ENCODE measurements at places on chromosomes 4 and X.

DNA sequence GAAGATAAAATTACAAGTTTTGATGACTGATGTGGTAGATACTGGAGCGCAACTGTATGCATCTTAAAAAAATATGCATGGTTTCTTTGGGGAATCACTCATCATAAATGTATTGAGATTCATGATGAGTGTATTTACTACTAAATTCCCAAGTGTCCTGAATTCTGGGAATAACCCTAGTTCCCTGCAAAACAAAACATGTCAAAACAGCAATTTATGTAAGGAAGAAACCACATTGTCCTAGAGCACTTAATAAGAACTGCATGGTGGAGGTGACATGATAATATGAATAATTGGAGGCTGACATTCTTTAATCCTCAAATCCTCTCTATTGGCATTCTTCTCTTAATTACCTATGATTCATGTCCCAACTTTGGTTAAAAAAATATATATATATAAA, 1804.7 kb downstream of the STIM2 start:
- DNase-seq = no peak

- DNase-seq = no peak
These were observed 1.6 kb downstream of the GRIA2 start for GRCh38 chr4:157221895-157222770.

DNA sequence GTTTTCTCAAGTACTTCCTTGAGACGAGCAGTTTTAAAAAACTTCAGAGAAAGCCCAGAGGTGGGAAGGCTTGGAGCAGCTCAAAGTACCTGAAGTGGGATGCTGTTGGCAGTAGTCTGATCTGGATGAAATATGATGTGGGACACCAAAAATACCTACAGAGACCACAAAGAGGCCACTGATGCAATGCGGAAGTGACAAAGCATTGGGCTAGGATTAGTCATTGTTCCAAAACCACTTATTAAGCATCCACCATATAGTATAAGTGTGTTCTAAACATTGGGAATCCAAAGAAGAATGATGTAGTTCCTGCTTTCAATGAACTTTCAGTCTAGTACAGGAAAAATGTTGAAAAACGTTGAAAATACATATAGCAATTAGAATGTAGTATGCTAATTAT, 386.1 kb upstream of the CNKSR2 start:
- no peak for DNase-seq

DNA sequence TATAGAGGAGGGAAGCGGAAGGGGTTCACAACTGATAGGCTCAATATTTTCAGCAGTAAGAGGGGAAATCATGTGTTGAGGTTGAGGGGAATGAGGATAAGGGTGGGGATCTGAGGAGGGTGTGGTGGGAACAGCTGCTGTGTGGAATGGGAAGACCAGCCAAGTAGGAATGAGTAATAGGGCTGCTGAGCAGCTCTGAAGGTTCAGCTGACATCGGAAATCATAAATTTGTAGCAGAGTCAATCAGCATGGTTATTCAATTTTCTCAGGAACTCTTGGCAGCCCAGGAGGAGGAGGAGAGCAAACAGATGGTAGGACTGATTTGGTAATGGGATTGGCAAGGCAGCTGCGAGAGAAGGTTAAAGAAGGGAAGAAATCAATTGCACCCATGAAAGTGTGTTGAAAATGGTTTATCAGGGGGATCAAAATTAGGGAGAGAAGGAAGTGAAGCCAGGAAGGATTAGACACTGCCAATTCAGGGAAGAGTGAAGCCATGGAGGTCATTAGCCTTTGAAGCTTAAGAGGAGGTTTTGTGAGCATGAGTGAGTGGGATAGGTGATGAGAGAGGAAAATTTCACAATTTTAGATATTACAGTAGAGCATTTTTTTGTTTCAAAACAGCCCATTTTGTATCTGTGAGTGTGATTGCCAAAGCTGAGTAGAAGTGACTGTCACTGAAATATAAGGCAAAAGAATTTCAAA, 82.6 kb downstream of the PCDH7 start:
- no peak for DNase-seq

DNA sequence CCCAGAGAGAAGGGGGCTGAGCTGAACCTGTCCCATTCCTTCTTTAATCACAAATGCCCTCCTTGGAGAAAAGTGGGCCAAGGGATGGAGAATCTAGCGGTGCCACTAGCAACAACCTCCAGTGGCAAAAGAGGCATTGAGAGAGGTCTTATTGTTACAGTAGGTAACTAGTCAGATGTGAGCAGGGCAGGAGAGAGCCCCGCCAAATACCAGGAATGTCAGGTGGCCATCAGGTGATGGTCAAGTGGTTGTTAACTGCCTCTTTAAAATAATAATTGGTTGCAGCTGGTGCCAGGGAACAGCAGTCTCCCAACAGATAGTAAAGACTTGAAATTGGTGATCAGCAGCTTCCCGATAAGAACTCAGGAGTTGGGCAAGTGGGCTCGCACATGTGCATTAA, 116.1 kb downstream of the EVC2 start:
- no peak for DNase-seq

DNA sequence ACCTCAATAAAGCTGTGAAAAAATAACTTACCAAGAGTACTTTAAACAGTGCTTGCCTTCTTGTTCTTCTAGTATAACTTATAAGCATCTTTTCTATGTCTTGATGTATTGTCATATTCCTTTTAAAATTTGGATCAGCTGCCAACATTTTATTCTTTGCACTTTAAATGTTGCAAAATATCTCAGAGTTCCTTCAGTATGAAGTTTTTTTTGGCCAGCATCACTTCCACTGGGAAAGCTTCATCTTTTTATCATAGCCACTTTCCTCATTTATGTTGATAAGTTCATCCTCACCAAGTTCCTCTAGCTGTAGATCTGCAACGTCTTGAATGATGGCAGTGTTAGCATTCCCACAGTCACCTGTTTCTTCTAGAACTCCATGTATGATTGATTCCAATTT, 24.2 kb downstream of the CXorf58 start:
- DNase-seq = no peak

DNA sequence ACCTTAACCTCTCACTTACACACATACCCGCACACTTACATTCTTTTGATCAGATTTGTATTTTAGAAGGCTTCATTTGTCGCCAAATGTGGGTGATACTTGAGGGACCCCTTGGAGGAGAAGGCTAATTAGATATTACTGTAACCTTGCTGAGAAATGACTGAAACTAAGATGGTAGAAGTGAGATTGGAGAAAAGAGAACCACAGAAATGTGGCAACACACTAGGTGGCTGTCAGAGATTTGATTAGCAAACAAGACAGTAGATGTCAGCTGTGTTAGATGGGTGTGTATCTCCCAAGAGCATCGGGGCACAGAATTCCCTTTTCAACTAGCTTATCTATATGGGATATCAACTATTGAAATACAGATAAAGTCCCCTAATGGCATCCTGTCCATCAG, 149.3 kb upstream of the FABP2 start:
- no peak for DNase-seq

Data from immature natural killer cell (primary cell).